GDM1 (cell line): ENCODE measurements at places on chromosomes 2 and 18.
A peak's percentile ranks its signal among the peaks of the same experiment; 100 is the strongest.

DNA sequence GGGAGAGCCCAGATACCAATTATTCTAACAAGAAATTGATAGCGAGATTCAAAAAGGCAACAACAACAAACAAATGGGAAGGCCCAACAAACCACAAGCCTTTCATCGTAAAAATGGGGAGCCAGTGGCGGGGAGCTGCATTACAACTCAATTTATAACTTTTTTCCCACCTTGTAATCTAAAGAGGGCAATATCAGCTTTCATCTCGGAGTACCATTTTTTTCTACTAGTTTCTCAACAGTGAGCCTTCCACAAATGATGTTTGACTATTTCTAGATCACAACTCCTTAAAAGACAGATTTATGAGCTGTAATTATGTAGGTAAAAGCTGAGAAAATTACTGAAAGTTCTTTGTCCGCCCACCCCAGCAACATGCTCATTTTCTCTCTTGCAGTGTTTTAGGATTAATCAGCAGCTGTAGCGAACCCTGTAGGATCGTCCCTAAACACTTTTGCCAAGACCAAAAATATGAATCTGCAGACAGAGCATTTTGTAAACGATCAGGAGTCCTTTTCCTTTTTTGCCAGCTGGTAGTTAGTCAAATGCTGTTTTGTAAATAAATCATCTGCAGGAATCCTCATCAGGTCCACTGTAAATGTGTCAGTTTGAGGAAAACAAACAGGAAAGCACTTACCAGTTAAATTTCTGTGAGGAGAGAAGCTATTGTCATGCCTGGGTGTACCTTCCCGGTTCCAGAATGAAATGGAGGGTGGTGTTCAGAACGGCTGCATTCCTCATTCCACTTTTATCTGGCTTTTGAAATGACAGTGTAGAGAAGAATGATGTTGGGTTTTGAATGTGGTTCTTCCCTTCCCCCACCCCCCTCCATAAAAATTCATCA, 53.2 kb downstream of the EEF1B2 start:
- no peak for DNase-seq

DNA sequence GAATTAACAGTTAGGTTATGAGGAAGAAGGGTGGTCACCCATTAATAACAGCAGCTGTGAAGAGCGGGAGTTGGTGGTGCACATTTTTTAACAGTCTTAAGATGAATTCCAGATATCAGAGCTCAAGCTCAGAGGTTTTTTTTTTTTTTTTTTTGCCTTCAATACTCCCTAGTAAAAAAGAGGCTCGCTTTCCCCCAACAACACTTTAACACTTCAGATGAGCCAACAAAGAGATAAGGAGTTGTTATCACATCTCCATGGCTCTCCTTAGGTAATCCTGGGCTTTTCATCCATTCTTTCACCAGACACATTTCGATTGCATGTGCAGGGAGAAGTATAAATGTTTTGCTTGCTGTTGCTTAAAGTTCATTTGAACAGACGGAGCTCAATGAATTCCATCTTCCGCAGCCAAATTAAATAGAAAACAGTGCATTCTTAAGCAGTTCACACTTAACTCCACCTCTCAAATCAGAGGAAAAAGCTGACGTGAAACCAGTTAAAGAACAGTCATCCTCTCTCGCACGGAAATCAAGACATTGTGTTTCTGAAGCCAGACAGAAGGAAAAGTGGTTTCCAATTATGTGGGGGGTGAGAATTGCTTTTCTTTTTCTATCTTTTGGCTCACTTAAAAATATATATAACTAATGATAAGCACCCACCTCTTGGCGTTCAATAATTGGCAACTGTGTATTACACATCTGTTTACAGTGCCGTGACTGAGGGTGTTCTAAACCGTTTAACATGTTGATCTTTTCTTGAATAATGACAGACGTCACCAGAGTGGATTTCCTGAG, 118.2 kb downstream of the ZNF521 start:
- DNase-seq, result no peak

DNA sequence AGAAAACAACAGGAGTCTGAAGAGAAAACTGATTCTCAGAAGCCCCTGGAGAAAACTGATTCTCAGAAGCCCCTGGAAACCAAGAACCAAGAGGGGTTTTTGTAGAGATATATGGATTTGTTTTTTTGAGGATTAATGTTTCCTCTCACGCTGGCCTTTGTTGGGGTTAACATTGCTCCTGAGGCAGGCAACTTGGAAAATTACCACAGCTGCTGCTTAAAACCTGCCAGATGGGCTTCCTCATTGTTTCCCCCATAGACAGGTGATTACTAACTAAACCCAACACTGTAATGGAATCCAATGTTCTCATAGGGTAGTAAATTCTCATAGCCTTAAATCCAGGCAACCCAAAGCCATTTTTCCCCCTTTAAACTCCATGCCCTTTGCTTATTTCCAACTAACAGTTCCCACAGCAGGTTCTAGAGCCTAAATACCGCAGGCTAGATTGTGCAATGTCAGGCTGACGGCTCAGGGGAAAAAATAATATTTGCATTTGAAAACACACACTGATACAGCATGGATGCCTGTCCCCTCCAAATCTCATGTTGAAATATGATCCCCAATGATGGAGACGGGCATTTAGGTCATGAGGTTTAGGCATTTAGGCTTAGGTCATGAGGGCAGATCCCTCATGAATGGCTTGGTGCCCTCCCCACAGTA, 272.3 kb upstream of the PKDCC start:
- DNase-seq, result no peak

DNA sequence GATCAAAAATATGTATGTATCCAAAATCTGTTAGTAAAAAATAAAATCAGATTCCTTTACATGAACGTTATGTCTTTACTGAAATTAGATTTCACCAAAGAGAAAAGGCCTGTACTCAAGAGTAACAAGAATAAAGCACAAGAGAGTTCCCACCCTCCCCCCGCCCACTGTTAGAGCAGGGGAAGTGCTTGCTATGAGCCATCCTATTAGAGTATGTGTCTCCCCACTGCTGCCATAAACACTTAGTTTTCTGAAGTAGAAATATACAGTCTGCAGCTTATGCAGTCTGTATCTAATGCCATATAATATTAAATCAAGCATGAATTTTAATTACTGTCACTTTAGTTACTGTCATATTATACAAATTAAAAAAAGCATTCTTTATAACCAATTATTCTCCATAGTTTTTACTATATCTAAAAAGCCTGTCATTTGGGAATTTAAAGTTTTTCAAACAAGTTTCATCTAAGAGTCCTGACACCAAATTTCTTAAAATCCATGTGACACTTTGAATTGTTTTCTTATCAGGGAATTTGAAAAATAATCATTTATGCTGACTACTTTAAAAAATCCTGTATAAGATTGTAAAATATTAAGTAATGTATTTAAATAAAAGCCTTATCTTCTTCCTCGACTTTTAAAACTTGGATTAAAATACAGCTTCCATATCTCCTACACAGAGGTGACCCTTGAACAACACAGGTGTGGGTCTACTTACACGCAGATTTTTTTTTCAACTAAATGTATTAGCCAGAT, 51.8 kb upstream of the GPR75 start:
- DNase-seq, result no peak

DNA sequence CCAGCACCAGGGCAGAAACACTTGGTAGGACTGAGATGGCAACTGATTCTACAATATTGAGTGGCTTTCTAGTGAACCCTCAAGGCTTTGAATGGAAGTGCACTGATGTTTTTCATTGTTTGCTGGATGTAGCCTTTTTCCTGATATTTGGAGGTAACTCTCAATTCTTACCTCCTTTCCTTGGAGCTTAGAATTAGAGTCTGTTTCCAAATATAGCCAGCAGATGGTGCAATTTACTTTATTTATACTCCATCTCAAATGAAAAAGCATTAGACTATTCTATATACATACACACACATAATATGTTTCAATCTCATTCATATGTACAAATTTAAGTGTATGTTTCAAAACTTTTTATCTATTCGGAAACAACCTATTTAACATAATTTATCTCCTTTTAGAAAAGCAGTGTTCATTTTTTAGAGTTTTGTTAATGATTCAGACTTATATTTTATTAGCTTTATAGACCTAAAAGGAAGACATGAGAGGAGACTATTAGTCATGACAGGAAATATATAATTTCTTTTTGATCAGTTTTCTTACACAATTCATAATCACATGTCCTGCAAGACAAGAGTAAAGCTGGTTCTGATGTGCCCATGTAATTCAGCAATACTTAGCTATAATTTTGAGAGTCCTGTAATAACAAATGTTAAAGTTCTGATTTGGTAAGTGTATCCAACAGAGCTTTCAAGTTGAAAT, 124.8 kb downstream of the NUP35 start:
- no peak for DNase-seq

DNA sequence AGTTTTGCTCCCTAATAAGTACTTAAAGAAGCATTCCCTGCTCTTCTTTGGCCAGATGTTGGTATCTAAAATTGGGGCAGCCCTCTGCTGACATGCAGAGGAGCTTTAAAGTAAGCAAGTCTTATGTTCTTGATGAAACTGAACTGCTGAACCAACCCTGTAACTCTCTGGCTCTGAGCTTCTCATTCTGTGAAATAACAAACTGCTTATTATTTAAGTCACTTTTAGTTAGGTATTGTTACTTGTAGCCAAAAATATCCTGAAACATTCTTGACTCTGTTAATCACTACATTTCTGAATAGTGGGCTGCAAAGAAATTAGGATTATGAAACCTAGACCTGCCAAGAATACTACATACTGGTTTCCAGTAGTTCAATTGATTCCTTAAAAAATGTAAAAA, 15.5 kb downstream of the PPP3R1 start:
- DNase-seq, result no peak

DNA sequence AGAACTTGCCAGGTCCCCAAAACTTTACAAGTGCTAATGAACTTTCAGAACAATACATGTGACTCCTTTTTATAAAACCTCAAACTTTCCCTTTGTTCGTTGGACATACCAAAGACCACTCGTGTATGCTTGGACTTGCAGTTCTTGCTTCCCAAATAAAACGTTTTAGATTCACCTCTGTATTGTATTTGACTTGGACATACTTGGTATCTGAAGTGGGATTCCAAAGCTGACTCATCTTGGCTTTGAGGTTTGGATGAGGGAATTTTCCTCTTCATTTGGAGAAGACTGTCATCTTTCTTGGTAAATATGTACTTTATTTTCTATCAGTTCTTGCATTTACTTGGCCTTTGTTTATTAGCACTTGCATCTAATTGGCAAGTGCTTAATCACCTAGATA, 8.0 kb upstream of the CYB5A start:
- DNase-seq, result no peak

DNA sequence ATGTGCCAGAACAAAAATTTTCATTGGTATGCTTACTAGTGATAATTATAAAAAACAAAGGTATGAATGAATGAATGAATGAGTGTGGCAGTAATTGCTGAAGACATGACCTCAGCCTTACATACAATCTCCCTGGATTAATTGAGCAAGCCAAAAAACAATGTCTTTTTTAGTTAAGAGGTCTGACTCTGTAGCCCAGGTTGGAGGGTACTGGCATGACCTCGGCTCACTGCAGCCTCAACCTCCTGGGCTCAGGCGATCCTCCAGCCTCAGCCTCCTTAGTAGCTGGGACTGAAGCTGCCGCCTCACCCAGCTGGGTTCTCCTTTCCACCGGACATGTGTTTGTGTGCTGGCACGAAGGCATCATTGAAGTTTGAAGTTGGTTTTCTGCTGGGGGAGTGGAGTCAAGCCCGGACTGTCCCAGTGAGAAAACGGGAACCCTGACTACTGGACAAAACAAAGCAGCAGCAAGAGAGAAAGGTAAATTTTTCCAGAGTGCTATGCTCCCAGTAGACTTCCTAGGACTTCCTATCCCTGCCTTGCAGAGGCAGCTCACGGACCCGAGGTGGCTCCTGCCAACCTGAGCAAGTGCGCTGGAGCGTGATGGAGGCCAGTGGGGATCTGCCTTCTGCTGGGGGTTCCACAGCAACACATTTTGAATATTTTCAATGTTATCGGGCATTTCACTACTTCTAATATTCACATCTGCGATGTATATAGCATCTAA, 6.4 kb upstream of the IMP4 start:
- DNase-seq, result no peak

- no peak for DNase-seq
Observed at GRCh38 chr2:28726177-28726576, 25.5 kb upstream of the PPP1CB start.

DNA sequence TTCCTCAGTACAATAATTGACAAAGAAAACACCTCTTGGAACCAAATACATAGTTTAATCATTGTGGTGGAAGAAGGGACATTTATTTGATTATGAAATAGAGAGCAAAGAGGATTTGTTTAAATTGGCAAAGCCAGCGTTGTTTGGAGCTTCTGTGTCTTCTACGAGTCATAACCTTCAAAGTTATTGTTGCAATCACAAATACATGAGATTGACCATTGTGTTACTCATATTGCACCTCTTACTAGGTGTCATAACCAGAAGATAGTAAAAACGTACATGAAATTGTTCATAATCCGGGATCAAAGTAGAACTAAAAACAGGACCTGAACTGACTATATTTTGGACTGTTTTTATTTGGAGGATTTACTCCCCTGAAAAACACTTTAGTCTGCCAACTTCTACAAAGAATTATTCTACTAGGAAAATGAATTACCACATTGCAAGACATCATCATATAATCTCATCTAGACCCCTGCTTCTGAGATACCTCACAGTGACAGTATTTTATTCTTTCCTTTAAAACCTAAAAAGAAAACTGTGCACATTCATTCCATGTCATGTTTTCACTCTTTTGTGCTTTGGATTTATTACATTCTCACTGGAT, 151.7 kb upstream of the KLF7 start:
- DNase-seq, result no peak

- no peak for DNase-seq
Observed at GRCh38 chr18:32373995-32374394, 96.7 kb downstream of the GAREM1 start.

DNA sequence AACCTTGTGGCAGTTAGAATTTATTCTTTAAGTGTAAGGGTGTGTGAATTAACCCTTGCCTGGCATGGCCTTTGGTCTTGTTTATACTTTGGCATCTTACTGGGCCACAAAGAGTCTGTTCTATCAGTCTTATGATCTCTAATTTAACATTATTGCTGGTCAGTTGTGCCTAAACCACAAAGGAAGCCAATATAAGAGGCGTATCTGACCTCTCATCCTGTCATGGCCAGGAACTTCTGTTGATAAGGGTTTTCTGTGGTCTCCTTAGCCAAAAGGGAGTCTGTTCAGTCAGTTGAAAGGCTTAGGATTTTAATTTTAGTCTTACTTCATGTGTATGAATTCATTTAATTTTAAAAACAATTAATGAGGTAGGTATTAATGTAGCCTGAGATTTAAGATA, 127.2 kb downstream of the LRRTM4 start:
- DNase-seq, result no peak

DNA sequence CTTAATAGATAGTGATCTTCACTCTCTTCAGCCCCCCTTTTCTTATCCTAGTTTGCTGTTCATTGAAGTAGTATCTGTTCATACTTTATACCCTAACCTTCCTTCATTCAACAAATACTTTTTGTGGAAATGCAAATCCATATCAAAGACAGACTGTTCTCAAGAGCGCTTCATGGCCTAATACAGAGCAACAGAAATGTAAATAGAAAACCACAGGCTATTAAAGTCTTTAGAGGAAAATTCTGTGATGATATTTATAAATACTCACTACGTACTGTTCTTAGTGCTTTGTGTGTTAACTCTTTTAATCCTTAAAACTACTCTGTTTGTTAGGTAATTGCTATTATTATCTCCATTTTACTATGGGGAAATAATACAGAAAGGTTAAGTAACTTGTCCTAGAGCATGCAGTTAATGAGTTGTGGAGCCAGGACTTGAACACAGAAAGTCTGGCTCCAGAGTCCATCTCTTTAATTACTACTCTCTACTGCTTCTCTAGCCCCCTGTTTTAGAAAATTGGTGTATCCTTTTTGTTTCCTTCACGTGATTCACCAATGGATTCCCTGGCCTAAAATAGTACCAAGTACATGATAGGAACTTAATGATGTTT, 2.9 kb downstream of the MDH1 start:
- no peak for DNase-seq

- DNase-seq, result peak; percentile 3
Observed at GRCh38 chr2:119864318-119864717, 104.6 kb downstream of the PTPN4 start.
